PC-9 (cell line): ENCODE measurements at places on chromosomes 6 and 20. TPM values are rescaled to one million over a fixed set of nuclear protein-coding genes. Genes with fewer than 3 reads are reported as not detected.
A peak's percentile ranks its signal among the peaks of the same experiment; 100 is the strongest.

PAX1 gene
- not detected in 2 replicates for total RNA-seq

DNA sequence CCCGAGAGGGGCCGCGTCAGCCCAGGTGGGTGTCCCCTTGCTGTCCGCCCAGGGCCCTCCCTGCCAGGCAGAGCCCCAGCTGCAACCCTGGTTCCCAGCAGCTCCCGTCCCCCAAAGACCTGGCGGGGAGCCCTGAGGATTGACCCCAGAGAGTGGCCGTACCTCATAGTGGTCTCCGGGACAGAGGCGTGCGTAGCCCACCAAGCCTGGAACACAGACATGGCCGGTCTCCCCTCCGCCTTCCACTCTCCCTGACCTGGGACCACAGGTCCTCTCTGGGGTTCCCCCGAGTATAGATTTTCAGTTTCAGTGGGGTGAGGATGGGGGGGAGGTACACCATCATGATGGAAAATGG, 82.6 kb downstream of the RIPOR3 start:
- H3K36me3 ChIP-seq: no peaks in the 10 kb centered on the region
- no peak overlapping the region for H3K27ac ChIP-seq

TFAP2A gene
- 37.0 and 43.8 TPM in 2 replicates for total RNA-seq

DNA sequence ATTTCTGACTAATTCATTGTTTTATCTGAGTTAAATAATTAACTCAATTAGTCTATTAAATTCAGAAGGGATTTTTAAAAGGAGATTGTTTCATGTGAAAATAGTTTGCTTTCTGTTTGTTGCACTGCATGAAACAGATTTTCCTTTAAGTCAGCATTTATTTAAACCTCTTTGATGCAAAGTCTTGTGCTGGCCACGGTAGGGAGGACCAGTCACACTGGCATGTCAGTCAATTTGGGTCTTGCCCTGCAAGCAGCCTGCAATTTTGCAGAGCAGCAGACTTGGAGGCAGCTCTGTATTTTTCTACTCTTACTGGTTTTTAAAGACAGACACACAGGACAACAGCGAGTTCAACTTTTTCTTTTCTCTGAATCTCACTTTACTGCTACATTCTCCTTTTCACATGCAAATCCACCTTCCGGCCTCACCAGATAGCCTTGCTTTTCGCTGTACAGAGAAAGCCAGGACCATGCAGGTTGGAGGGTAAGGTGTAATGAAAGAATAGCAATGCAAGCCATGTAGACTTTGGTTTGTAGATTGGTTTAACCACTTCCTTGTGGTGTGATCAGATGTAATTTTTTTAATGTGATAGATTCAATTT, 689.9 kb upstream of the AGPAT4 start:
- no peak for DNase-seq
- no peak overlapping the region for H3K27ac ChIP-seq
- no peaks in the 10 kb centered on the region for H3K36me3 ChIP-seq
- H3K4me1 ChIP-seq: no peaks in the 10 kb centered on the region
- no peak overlapping the region for H3K4me3 ChIP-seq

DNA sequence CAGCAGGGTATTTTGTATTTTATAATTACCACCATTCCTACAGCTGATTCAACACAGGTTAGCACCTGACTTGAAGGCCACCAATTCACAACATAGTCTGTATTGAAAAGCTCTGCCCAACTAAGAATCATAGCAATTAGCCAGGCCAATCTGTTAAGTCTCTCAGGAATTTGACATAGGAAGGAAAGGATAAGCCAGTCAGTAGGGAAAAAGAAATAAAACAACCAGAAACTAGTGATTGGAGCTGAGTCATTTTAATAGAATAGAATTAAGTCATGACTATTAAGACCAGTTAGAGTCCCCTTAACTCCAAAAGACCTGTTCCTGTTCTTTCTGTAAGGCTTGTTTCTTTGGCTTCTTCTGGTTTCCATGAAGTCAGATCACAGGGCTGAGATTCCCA, 8.1 kb downstream of the RANBP9 start:
- no peak for DNase-seq
- no peak overlapping the region for H3K4me3 ChIP-seq
- H3K27me3 ChIP-seq: no peaks in the 10 kb centered on the region
- H3K36me3 ChIP-seq: peaks cover 5% of the 10 kb centered on the region; the same call in 1 of the 2 replicates

DNA sequence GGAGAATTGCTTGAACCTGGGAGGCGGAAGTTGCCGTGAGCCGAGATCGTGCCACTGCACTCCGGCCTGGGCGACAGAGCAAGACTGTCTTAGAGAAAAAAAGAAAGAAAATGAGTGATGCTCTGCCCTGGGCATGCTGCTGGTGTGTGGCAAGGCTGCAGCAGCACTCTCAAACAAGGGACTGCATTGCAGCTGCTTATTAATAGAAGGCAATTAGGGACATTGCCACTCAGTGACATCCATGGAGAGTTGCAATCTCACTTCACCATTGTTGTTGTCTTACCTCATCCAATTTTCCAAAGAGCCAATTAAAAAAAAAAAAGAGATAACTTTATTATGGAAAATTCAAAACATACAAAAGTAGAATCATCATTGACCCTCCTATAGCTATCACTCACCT, 131.1 kb downstream of the LRRC1 start:
- H3K27me3 ChIP-seq: no peaks in the 10 kb centered on the region
- peaks cover 70% of the 10 kb centered on the region for H3K4me1 ChIP-seq
- H3K4me3 ChIP-seq: no peak overlapping the region
- H3K27ac ChIP-seq: peak overlapping the region; percentile 87; the same call in 1 of the 2 replicates
- no peak for DNase-seq

GPLD1 gene
- total RNA-seq: 1.7 and 2.0 TPM in 2 replicates

OR12D3 gene
- not detected in 2 replicates for total RNA-seq

DNA sequence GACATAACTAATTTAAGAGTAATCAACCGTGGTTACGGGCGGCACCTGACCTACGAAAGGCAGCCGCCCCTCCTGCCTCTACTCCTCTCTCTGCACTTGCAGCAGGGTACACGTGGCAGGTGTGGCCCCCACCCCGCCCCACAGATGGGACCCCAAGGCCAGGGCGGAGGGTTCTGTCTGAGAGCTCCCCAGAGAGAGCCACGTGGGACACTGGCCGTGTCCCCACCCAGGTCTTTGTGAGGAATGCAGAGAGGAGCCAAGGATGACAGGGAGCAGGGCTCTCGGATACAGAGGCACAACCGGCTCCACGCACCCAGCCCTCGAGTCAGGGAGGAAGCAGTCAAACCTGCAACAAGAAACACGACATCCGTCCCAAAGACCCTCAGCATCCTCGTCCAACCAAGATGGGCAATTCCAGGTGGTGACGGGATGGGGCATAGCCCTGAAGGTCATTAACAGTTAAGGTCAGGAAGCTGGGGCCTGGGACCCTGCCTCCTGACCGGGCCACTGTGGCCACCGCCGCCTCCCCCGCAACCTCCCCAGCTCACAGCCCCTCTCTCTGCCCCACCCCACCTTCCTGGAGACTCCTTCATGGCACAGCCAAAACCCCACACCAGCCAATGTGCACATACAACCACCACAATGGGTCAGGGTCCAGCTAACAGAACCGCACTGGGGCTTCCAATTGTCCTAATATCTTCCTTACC, 47.1 kb downstream of the TAF4 start:
- H3K27me3 ChIP-seq: no peaks in the 10 kb centered on the region
- H3K4me3 ChIP-seq: no peak overlapping the region
- H3K4me1 ChIP-seq: no peaks in the 10 kb centered on the region
- no peak for DNase-seq
- no peaks in the 10 kb centered on the region for H3K36me3 ChIP-seq

TAP1 gene
- total RNA-seq: 23.1 and 23.4 TPM in 2 replicates

ANKRD66 gene
- total RNA-seq: not detected in 2 replicates

GRCh38 chr6:164069350-164069990, 655.0 kb downstream of the QKI start:
- DNase-seq: no peak
- H3K27ac ChIP-seq: no peak overlapping the region
- peaks cover 24% of the 10 kb centered on the region for H3K27me3 ChIP-seq
- no peaks in the 10 kb centered on the region for H3K36me3 ChIP-seq
- H3K4me3 ChIP-seq: no peak overlapping the region

MCHR2 gene
- total RNA-seq: not detected in 2 replicates

- no peak for DNase-seq
- no peaks in the 10 kb centered on the region for H3K36me3 ChIP-seq
- peaks cover 16% of the 10 kb centered on the region; the same call in 1 of the 2 replicates for H3K4me1 ChIP-seq
- peak overlapping the region; percentile 92 for H3K4me3 ChIP-seq
Observed at GRCh38 chr6:35258336-35258735, 1.2 kb upstream of the ZNF76 start.
